ENCODE measurements at places on chromosomes 12 and 14. TPM values are rescaled to one million over a fixed set of nuclear protein-coding genes. Genes with fewer than 3 reads are reported as not detected.
A peak's percentile ranks its signal among the peaks of the same experiment; 100 is the strongest.

DNA sequence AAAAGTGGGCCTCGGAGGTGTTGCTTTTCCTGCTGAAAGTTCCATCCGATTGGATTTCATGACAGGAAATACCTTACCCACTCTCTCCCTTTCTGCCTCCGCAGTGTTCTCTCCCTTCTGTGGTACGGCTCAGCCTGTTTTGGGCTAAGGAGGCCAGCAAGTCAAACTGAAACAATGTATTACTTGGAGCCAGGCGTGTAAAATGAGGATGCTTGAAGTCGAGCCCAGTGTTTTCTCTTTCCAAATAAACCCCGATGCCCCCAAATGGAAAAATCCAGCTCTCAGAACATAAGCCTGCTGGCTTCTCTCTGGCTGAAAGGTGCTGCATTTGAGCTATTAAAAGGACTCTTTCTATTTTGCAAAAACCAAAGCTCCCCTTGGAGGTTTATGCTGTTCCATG, 124.7 kb downstream of the ZNF664 start:
- no peak overlapping the region for H3K4me3 ChIP-seq
- no peak for DNase-seq
- peaks cover 7% of the 10 kb centered on the region for H3K27me3 ChIP-seq
- H3K27ac ChIP-seq, result no peak overlapping the region
- peaks cover 5% of the 10 kb centered on the region for H3K36me3 ChIP-seq

Gene PLEK2
- total RNA-seq, result not detected

Gene SPATA7
- total RNA-seq, result 13.5 TPM

GRCh38 chr12:28975564-28976340, 173.3 kb upstream of the FAR2 start:
- H3K36me3 ChIP-seq, result peaks cover 4% of the 10 kb centered on the region
- H3K4me1 ChIP-seq, result no peaks in the 10 kb centered on the region
- no peak for DNase-seq
- H3K27ac ChIP-seq, result no peak overlapping the region
- H3K4me3 ChIP-seq, result no peak overlapping the region

Gene PROX2
- not detected for total RNA-seq

GRCh38 chr14:29321646-29322045, 555.1 kb downstream of the FOXG1 start:
- no peak overlapping the region for H3K27ac ChIP-seq
- no peak overlapping the region for H3K4me3 ChIP-seq
- H3K27me3 ChIP-seq, result no peaks in the 10 kb centered on the region
- H3K4me1 ChIP-seq, result no peaks in the 10 kb centered on the region

DNA sequence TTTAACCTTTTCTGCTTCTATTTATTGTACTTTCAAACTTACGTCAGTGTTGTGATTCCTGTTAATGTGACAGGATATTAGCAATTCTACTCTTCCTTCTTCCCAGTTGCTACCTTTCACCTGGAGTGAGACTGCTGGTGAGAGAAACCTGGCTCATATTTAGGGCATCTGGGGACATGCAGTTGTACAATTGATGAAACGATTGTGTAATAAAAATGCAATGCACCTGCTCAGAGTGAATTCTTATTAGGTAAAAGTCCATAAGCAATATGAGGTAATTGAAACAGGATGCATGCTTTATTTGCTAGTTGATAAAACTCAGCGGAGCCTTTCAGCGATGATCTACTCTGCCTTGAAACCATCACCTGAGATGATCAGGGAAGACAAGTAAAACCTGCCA, 116.1 kb upstream of the FBXO33 start:
- no peak overlapping the region for H3K27ac ChIP-seq
- H3K27me3 ChIP-seq, result no peaks in the 10 kb centered on the region
- H3K4me3 ChIP-seq, result no peak overlapping the region
- no peak for DNase-seq
- no peaks in the 10 kb centered on the region for H3K36me3 ChIP-seq

DNA sequence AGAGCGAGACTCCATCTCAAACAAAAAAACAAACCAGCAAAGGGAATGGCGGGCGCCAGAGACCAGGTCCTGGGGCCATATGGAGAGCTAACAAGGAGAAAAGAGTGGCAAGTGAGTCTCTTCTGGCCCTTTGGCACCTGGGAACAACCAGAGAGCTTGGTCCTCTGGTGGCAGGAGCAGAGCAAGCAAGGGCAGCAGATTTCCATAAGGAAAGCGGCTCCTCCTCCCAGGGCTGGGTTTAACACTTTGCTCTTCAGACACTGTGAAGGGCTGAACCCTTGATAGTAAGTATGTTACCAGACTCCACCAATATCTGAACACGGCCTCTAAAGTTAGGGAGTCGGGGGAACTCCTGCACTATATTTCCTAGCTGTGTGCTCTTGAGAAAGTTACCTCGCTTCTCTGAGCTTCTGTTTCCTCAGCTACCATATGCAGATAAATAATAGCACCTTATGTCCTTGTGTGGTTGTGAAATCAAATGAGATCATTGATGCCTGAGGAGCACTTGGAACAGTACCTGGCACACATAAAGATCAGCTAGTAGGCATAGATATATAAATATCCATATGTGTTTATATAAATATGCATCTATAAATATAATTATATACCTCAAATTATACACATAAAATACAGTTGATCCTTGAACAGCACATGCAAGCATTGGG, 33.4 kb upstream of the PLEKHG6 start:
- H3K4me3 ChIP-seq, result peak overlapping the region; percentile 69
- no peak for DNase-seq
- no peaks in the 10 kb centered on the region for H3K36me3 ChIP-seq
- H3K4me1 ChIP-seq, result peaks cover 30% of the 10 kb centered on the region
- peaks cover 15% of the 10 kb centered on the region for H3K27me3 ChIP-seq

Gene ARHGEF40
- 10.9 TPM for total RNA-seq

Gene PRPF39
- 50.6 TPM for total RNA-seq

- DNase-seq, result no peak
- peaks cover 81% of the 10 kb centered on the region for H3K27me3 ChIP-seq
- peaks cover 18% of the 10 kb centered on the region for H3K36me3 ChIP-seq
- H3K4me3 ChIP-seq, result peak overlapping the region; percentile 96
- H3K4me1 ChIP-seq, result peaks cover 31% of the 10 kb centered on the region
- peak overlapping the region; percentile 81 for H3K27ac ChIP-seq
Observed at GRCh38 chr14:53953828-53954550, 2.6 kb downstream of the BMP4 start.

Data from type B pancreatic cell (in vitro differentiated cells).